ENCODE measurements at places on chromosomes 4 and X.

DNA sequence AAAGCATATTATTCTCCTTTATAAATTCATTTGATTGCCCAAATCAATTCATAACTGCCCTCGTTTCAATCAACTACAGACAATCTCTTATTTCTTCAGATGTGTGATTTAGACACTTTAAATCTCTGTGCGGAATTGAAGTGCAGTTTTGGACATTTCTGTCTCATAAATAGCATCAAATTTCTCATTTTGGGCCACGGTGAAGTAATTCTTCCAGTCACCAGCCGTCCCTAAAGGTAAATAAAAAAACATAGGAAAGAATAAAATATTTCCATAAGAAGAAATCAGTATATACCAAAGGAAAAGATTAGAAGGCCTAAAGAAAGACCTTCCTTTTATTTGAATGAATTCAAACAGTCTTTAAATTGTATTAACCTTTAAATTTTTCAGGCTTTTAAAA lies 33.4 kb downstream of the SULT1B1 start:
- DNase-seq = no peak

DNA sequence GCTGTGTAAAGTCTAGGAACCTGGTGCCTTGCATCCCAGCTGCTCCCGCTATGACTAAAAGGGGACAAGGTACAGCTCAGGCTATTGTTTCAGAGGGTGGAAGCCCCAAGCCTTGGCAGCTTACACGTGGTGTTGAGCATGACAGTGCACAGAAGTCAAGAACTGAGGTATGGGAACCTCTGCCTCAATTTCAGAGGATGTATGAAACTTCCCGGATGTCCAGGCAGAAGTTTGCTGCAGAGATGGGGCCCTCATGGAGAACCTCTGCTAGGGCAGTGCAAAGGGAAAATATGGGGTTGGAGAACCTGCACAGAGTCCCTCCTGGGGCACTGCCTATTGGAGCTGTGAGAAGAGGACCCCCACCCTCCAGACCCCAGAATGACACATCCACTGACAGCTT lies 76.6 kb downstream of the DDX60 start:
- no peak for DNase-seq

GRCh38 chr4:85591406-85592098 lies 116.6 kb downstream of the ARHGAP24 start:
- no peak for DNase-seq

DNA sequence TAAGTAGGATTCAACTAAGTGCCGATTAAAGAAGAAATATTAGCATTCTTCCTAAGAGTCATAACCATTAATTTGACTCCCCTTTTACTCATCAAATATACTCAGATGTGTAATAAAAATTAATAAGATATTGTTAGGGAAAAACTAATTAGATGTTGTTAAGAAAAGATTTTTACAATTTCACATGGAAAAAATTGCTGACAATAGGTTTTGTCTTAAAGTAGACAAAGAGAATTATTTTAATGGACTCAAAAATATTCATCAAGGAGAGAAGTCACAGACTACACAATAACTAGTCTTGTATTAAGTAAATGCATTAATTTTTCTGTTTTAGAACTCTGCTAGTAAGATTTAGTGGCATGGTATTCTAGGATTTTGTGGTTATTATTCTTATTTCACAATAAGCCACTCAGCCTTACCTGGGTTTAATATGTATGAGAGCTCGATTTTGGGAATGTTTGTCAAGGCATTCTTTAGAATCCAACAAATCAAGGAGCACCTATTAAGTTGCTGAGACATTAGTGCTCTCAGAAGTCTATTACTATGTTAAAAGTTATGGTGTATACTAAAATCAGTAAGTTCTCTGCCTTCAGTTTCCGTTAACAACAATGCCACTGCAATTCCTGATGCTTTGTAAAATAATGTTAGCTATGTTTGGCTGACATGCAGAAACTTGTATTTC lies 110.2 kb upstream of the UGT8 start:
- DNase-seq = no peak

DNA sequence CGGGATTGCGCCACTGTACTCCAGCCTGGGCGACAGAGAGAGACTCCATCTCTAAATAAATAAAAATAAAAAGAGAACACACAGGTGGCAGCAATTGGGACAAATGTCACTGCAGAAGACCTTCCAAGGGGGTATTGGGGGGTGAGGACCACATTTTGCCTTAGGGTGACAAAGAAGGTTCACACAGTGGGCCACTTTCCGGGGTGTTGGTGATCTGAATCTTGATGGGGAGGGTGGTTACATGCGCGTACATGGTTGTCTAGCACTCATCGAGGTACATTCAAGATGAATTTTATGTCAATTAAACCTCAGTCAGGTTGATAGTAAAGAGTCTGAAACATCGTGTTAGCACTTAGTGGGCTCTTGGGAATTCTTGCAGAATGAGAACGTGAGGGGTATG lies 20.5 kb upstream of the TMSB4X start:
- no peak for DNase-seq

- DNase-seq = no peak
Measured at GRCh38 chr4:145938618-145939440, at the start of gene ZNF827. Gene ZNF827 (minus strand): TSS chr4:145938823. CDS start chr4:145938407, 416 bp downstream.

GRCh38 chr4:1081689-1082040 lies 31.7 kb downstream of the RNF212 start:
- DNase-seq = no peak

GRCh38 chr4:121995790-121996537 lies 44.1 kb upstream of the TRPC3 start:
- DNase-seq = no peak

DNA sequence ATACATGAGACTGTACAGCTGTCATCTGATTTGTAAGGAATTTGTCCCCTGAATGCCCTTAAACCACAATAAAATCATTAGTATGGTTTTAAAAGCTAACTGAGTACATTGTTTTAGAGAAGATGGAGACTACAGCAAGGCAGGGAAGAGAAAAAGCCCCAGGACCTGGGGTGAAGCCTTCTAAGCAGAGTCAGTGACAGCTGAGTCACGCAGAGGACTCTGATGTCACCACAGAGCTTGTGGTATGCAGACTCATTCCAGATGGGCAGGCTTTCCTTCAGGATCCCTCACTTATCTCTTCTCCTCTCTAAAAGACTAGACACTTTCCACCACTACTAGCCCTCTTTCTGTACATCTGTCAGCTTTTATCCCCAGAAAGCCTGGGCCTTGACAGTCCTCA lies 97.1 kb upstream of the ATOH1 start:
- no peak for DNase-seq

DNA sequence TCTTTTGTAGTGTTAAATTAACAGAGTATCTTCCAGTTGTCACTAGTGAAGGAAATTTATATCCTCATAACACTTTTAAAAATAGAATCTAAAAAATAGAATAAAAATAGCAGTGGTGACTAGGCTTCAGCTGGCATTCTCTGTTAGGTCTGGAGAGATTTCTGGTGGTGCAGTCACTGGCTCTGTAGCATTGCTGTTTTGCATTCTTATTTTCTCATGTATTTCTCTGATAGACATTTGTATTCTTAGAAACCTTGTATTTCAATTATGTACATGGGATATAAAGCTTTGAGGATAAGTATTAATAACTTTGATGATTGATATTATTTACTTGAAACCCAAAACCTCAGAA lies 87.6 kb downstream of the TMEM131L start:
- DNase-seq = no peak

DNA sequence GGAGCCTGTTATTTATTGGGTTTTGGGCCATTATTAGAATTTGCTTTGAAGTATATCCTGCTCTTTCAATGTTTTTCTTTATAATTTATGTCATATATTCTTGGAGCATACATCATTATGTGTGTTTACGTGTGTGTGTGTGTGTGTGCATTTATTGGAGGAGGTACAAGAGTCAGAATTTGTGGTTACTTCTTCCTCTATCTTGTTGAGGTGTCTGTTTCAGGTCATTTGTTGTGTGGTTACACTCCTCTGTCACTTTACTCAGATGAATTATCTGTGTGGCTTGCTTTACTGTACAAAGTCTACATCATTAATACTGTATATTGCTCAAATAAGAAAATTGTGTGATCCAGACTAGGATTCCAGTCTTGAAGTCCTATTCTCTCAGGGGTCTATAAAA lies 1957.4 kb upstream of the TENM3 start:
- DNase-seq = no peak

DNA sequence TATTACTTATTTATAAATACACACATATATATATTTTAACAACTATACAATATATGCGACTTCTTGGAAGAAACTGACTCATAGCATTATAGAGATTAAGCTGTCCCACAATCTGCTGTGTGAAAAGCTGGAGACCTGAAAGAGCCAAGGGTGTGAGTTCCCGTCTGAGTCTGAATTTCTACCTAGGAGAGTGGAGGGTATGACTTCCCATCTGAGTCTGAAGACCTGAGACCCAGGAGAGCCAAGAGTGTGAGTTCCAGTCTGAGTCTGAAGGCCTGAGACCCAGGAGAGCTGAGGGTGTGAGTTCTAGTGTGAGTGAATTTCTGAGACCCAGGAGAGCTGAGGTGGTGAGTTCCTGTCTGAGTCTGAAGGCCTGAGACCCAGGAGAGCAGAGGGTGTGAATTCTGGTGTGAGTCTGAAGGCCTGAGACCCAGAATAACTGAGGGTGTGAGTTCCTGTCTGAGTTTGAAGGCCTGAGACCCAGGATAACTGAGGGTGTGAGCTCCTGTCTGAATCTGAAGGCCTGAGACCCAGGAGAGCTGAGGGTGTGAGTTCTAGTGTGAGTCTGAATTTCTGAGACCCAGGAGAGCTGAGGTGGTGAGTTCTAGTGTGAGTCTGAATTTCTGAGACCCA lies 8.9 kb upstream of the P2RY8 start:
- DNase-seq = no peak

GRCh38 chr4:38132843-38133662 lies 172.9 kb downstream of the PTTG2 start:
- no peak for DNase-seq

- DNase-seq = no peak
Measured at GRCh38 chr4:188194421-188194820, 55.2 kb downstream of the TRIML1 start.

- DNase-seq = no peak
Measured at GRCh38 chr4:103204111-103204510, 6.0 kb upstream of the CENPE start.

DNA sequence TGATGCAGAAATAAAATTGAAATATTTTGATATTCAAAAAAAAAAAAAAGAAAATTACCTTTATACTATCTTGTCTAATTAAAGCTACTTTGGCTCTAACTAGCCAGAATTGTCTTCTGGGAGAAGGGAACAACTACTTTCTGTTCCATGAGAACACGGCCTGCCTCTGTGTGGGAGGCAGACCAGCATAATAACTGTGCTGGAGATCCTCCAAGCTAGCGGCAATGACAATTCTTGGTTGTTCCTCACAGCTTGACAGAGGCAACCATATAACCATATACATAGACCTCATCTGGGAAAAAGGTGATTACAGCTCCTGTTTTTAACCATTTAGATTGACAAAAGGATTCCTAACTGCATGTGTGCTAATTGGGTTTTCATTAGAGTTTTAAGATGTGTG lies 95.7 kb downstream of the RBMX2 start:
- no peak for DNase-seq

GRCh38 chr4:13876131-13876530 lies 248.6 kb upstream of the BOD1L1 start:
- no peak for DNase-seq

GRCh38 chr4:128565565-128566186 lies 243.8 kb upstream of the JADE1 start:
- DNase-seq = peak; percentile 5

GRCh38 chr4:12359420-12359819 lies 930.7 kb upstream of the HS3ST1 start:
- no peak for DNase-seq

GRCh38 chrX:96433409-96434077 lies 251.1 kb upstream of the DIAPH2 start:
- no peak for DNase-seq

GRCh38 chr4:7262134-7262533 lies 69.8 kb downstream of the SORCS2 start:
- no peak for DNase-seq

- DNase-seq = no peak
Measured at GRCh38 chr4:41625531-41625930, 87.6 kb downstream of the LIMCH1 start.

GRCh38 chrX:124231451-124231759 lies 101.1 kb upstream of the TEX13D start:
- DNase-seq = no peak

GRCh38 chr4:187478292-187479140 lies 517.1 kb upstream of the ZFP42 start:
- no peak for DNase-seq

- DNase-seq = no peak
Measured at GRCh38 chr4:40199999-40200874, 3.4 kb downstream of the RHOH start.

DNA sequence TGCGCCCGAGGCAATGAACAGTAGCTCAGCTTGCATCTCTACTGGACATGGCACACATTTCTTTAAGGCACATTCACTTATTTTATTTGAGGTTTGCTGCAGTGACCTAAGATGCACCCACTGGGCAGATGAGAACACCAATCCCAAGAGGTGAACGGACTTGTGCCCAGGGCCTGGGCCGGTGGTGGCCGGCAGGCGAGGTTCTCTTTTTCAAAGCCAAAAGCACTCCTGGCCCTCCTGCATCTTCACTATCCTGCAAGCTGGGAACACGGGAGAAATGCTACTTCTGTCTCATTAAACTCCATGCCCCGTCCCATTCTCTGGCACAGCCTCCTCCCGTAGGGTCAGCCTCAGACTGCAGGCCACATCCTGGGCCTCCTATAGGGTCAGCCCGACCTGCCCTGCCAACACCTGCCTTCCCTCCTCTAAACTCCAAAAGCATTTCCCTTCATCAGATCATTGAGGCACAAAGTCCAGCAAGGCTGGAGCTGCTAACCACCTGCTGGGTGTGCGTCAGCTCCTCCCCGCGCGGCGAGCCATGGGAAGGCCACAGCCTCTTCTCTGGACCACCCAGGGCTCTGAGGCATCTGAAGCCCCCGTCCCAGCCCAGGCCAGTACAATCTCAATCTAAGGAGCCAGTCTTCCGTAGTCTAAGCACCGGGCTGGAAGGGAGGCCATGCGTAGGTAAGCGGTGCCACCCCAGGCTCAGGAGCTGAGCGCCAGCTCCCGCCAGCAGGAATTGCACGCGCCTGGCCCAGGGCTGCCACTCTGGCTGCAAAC lies 166.1 kb downstream of the AFAP1 start:
- no peak for DNase-seq

DNA sequence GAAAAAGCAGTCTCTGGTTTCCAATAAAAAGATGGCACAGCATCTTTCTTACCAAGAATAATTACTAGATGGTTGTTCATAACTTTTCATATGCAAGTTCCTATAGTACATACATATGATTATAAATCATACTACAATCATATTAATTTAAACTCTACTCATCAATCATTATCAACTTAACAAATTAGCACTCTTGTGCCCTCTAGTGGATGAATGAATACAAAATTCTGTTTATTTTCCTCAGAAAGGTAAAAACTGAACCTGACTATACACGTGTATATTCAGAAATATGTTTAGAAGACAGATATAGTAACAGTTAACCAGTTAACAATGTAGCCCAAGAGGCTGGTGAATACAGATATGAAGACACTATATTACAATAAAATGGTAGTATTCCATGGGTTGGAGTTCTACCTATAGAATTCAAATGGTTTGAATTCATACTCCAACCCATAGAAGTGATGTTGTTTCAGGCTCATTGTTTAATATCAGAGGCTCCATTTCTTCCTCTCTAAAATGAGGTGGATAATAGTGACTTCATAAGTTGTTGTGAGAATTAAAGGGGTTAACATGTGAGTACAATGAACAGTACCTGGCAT lies 100.0 kb downstream of the ADAMTS3 start:
- no peak for DNase-seq
